Stimulated activated CD8-positive, alpha-beta memory T cell treated with anti-CD3 and anti-CD28 coated beads, Interleukin-7, amount 100 ng/mL, for 24 hours (primary cell): ENCODE measurements at places on chromosomes 4 and X.

DNA sequence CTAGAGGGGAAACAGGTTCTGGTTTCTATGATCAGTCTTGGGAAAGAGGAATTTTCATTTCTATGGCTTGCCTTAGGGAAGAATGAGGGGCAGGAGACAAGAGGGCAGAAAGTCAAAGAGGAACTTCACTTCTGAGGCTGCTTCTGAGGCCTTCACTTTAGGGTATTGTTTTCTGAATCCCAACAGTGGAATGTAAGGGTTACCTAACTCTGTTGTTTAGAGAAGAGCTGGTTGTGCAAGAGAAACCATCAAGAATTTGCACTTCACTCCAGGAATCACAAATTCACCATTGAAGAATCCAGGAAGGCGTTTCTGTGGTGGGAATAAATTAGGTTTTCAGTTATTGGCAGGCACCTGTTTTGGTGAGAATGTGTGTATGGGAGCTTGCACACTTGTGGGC lies 126.7 kb upstream of the AMOT start:
- no peak for DNase-seq

DNA sequence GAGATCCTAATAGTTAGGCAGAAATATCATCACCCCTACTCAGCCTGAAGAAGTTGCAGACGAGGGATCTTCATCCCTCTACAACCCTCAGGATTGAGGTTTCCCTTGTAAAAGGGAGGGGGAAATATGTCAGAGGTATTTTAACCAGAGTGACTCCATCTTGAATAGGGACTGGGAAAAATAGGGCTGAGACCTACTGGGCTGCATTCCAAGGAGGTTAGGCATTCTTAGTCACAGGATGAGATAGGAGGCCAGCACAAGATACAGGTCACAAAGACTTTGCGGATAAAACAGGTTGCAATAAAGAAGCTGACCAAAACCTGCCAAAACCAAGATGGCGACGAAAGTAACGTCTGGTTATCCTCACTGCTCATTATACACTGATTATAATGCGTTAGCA lies 17.5 kb downstream of the IL13RA2 start:
- DNase-seq = no peak

GRCh38 chr4:77204621-77205020 lies 47.6 kb downstream of the CCNG2 start:
- no peak for DNase-seq

- no peak for DNase-seq
Observed at GRCh38 chrX:45524296-45524695, 323.6 kb upstream of the DIPK2B start.

- no peak for DNase-seq
Observed at GRCh38 chr4:114076899-114077570, 97.6 kb upstream of the ARSJ start.
